ENCODE measurements at places on chromosomes 16 and 17.

- DNase-seq = peak; percentile 66
These were observed 968 bp downstream of the CEP112 start for GRCh38 chr17:66190738-66191592.

DNA sequence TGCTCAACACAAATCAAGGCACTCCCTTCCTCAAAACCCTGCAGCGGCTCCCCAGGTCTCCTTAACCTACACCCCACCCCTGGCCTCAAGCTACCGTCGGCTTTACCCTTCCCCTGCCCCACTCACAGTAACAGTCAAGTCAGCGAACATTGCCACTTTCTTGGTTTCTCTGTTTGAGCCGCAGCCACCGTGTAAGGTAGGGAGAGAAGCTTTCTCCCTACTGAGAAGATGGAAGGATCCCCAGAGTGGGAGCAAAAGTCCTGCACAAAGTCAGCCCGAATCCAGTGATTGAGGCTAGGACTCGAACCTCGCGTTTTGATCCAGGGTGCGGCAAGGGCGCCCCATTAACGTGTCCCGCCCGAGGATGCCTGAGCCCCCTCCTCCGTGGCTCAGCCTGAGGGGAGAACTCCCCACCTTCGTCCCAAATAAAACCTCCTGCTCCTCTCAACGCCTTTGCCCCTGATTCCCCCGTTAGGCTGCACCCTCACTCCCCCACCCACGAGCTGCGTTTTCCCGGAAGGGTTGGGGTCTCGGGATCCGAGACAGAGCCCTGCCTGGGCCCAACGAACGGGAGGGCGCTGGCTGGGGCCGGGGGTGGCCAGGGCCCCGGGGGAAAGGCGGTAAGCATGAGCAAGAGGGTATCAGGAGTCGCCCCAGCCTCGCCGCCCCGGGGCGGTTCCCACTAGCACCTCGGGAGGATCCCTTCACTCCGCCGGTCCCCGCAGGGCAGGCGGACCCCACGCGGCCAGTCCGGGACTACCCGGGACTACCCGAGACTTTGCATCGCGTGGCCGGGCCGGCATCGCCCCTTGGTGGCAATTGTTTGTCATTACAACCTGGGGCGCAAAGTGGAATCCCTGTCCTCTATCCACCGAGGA, 9.9 kb upstream of the NAGS start:
- peak; percentile 61 for DNase-seq

- DNase-seq = no peak
These were observed 10.8 kb upstream of the JPT2 start for GRCh38 chr16:1667271-1667670.

- DNase-seq = no peak
These were observed 142.9 kb downstream of the RAB11FIP4 start for GRCh38 chr17:31534223-31534888.

DNA sequence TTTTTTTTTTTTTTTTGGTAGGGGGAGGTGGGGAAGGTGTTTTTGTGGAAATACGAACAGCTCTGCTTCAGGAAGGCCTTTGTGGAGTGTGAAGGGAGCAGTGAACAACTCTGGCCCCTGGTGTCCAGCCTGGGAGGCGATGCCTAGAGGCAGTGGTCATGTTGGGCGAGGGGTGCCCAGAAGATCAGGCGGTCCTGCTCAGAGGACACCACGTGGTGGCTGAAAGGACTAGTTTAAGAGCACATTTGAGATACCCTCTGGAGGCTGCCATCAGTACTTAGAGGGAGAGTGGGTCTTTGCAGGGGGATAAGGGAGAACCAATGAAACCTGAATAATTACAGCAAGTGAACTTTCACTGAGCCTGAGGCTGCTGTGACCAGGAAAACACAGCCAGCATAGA, 40.1 kb upstream of the RHOT1 start:
- DNase-seq = no peak

GRCh38 chr17:64084940-64085649, 44.8 kb downstream of the ERN1 start:
- DNase-seq = no peak

DNA sequence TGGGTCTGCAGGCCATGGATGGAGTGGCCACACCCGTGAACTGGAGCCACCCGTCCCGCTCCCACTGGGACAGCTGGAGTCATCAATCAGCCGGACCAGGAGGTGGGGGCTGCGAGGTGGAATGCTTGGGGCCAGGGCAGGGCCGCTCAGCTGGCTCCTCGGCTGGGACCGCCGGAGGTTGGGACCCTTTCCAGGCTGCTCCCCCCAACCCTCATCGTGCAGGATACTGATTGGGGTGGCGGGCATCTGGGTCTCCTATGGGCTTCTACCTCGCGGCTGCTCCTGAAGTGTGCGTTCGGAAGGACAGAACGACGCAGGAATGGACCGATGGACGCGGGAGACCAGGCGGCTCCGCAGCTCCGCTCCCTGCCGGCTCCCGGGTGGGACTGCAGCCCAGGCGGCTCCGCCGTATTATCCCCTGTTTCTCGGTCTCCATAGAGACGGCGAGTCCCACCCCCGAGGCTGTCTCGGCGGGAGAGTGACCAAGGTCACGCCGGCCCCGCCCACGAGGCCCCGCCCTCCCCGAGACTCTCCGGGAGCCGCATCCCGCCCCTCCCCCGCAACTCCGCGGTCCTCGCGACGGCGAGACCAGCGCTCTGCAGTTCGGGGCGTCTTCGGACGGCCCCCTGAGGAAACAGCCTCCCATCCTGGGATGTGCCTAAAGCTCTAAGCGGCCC, at the start of gene TPPP3:
Gene TPPP3 (minus strand): TSS at position 388 of the 677 bp plus-strand sequence. CDS start 2,387 bp downstream, outside the sequence.
- DNase-seq = peak; percentile 96

GRCh38 chr17:33888455-33888854, 366.6 kb upstream of the CCL2 start:
- no peak for DNase-seq

DNA sequence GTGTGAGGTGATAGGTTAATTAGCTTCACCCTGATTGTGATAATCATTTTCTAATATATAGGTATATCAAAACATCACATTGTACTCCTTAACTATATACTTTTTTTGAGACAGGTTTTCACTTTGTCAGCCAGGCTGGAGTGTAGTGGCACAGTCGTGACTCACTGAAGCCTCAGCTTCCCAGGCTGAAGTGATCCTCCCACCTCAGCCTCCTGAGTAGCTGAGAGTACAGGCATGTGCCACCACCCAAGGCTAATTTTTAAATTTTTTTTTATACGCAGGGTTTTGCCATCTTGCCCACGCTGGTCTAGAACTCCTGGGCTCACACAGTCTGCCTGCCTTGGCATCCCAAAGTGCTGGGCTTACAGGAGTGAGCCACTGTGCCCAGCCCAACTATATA, 455.3 kb upstream of the MAF start:
- no peak for DNase-seq

DNA sequence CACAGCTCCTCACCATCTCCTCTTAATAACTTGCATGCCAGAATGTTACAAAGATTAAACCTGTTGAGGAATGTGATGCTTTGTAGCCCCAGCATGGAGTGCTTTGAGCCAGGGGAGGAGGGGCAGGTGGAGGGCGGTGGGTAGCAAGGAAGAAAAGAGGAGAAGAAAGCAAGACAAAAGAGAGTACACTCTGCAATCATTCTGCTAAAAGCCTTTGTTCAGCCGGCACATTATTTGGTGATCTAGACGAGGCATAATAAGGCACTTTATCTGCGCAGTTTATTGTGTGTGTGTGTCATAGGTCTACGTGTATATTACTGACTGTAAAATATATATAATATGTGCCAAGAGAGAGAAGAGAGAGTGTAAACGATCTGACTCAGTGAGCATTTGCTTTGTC, 139.1 kb downstream of the SOX9 start:
- DNase-seq = no peak

GRCh38 chr16:6034511-6034910, 936.9 kb upstream of the EEF2KMT start:
- DNase-seq = no peak

DNA sequence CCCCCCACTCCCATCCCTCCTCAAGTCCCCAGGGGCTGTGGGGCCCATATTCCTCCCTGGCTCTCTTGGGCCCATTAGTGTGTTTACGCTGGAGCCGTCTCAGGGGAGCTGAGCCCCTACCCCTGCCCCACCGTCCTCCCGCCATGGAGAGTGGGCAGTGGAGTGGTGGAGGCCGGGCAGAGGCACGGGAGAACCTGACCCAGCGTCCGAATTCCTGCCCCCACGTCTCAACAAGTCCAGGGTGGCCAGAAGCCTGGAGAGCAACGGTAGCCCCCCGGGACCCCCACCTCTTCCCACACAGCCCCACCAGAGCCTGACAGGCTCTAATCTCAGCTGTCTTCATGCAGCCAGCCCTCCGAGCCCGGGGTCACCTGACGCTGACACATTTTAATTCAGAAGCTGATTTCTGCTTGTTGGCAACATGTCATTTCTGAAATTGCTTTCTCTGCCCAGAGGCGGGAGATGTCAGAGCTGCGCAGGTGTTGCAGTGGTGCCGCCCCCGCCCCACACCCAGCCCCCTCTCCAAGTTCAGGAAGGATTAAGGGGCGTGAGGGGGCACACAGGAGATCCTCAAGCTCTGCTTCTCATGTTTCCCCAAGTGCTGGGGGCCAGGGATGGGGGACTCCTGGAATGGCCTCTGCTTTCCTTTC, 32.6 kb downstream of the WNT9B start:
- peak; percentile 27 for DNase-seq

DNA sequence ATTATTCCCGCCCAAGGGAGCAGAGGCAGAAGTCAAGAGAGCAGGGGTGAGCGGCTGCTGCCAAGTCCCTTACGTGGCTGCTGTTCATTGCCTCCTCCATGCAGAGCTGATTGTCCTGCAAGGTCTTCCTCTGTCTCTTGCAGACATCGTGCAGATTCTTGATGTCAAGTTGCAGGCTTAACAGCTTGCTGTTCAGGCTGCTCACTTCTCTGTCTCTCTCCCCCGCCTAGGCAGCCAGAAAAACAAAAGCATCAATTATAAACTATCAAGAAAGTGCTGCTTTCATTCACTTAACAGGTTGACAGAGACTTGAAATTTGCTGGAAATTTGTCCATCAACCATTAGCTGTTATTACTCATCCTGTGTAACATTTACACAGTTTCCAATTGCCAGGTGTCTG, 7.3 kb downstream of the PMFBP1 start:
- no peak for DNase-seq

GRCh38 chr16:67268136-67268579, 11.2 kb upstream of the PLEKHG4 start:
- DNase-seq = no peak

DNA sequence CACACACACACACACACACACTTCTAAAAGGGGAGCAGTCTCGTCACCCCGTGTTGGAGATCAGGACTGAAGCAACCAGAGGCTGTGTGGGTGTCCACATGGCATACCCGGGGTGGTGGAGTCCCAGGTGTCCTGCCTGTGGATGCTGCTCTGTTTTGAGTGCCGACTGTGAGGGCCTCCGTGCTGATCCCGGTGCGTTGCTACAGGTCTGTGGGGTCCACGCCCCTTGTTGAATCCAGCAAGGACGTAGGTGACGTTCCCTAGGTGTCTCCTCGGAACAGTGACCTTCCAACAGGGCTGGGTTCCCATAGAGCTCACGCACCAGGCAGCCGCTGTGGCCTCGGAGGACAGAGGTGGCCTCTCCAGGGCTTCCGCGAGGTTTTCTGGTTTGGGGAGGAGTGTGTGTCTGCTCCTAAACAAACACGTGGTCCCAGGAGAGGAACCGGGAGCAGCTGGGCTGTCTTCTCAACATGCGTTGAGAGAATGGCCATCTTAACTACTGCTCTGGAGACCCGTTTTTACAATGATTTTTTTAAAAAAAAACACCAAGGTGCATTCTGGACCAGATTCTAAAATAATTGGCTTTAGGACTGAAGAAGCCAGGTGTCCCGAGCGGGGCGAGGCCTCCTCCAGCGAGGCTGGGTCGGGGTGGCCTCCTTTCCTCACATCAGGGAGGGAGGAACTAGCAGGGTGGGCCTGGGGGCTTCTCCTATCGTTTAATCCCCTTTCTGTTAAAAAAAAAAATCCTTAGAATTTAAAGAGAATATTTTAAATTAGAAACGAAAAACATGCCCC, 100.6 kb upstream of the ZNF750 start:
- no peak for DNase-seq

DNA sequence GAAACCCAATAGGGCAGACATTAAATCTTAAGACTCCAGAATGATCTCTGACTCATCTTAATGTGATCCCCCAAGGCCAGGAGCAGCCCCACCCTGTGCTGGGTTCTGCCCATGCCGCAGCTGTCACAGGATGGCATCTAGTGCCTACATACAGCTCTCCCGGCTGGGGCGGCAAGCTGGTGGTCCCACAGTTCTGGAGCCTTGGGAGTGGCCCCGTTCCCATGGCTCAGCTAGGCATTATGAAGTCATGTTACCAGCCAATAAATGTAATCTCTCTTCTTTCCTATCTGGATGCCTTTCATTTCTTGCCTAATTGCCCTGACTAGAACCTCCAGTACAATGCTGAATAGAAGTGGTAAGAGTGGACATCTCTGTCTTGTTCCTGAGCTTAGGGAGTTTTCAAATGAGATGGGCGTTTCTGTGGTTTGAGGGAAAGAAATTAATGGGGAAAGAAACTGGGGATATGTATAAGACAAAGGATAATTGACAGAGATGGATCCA, 95.7 kb upstream of the DNAH17 start:
- DNase-seq = peak; percentile 83

DNA sequence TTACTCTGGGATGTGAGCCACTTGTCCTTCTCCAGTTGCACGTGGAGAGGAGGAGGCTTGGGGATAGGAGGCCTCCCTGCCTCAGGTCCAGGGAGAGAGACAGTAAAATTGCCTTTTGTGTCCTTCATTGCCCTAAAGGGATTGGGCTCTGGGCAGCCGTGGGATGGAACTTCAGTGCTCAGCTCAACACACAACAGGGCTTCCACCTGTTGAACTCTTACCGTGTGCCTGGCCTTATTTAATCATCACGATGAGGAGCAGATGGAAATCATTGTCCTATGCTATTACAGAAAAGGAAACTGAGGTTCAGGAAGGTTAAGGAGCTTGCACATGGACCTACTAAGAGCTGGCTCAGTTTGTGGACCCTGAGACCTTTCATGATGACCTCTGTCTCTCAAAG, 92.4 kb upstream of the CDC42EP4 start:
- no peak for DNase-seq

- no peak for DNase-seq
These were observed 44.2 kb downstream of the HELZ start for GRCh38 chr17:67200727-67201301.

DNA sequence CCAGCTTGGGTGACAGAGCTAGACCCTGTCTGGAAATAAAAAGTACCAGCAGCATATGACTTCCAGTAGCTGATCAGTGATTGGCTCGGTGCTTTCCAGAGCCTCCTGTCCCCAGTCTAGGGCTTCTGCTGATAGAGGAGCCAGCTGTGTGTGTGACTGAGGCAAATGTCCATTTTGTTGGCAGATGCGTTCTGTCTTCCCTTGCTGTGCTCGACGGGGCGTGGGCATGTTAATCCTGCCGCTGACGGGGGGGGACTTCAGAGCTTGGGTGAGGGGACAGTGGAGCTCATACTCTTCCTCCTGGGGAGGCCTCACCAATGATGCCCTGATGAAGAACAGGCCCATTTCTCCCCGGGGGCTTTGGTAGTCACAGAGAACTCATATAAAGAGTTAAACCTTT, 14.6 kb downstream of the KCTD2 start:
- no peak for DNase-seq

GRCh38 chr16:69187446-69188235, 677 bp downstream of the SNTB2 start:
- peak; percentile 59 for DNase-seq
